ENCODE measurements at places on chromosomes 5 and 9. TPM values are rescaled to one million over a fixed set of nuclear protein-coding genes. Genes with fewer than 3 reads are reported as not detected.

GRCh38 chr5:103842936-103843335, 280.3 kb upstream of the NUDT12 start:
- H3K36me3 ChIP-seq = no peaks in the 10 kb centered on the region
- no peak overlapping the region for H3K27ac ChIP-seq
- no peak overlapping the region for H3K4me3 ChIP-seq
- DNase-seq = no peak
- H3K4me1 ChIP-seq = no peaks in the 10 kb centered on the region

DNA sequence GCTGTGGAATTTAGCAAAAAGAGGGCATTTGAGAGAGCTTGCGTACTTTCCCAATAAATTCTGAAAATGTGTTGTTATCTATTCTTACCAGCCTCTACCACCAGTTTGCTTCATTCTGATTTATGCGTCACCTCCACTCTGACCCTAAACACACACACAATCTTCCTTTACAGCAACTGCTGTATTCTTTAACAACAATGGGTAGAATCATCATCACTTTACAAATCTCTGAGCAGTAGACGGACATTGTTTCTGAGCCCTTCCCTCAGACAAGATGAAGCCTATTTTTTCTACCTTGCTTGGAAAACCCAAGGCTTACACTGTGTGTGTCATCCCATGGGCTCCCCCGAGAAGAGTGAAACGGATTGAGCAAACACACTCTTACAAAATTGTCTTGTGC, 83.1 kb upstream of the RASA1 start:
- H3K4me1 ChIP-seq = peaks cover 3% of the 10 kb centered on the region
- no peak overlapping the region for H3K27ac ChIP-seq
- no peak for DNase-seq

DNA sequence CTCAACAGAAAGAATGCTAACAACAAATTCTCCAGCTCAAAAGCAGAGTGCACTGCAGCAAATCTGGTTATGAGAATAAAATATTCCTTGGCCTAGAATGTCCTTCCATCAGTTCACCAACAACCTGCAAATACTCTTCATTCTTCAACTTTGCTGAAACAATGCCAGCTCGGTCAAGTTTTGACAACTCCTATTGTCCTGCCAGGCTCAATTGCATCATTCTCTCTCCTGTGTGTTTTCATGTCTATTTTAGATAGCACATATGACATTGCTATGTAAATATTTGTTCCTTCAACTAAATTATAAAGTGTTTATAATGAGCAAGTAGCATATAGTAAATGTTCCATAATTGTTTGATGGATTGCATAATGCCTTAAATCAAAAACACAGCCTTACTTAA, 463.8 kb downstream of the TLE1 start:
- H3K27me3 ChIP-seq = no peaks in the 10 kb centered on the region
- no peak overlapping the region for H3K4me3 ChIP-seq
- no peak overlapping the region for H3K27ac ChIP-seq
- no peaks in the 10 kb centered on the region for H3K4me1 ChIP-seq
- H3K36me3 ChIP-seq = no peaks in the 10 kb centered on the region
- no peak for DNase-seq

DNA sequence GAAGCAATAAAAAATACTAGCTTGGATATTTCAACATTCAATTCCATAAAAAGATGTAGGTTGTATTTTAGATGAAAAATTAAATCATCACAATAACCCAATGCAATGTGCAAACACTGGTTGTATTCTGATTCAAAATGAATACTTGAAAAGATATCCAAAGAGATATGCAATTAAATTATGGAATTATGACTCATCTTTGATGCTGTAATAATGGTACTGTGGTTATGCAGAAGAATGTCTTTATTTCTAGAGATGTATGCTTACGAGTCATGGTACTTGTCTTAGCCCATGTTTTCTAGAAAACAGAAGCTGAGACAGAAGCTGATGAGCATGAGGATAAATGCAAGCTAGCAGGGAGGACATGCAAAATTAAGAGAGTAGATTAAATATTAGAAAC, 1941.4 kb upstream of the NUDT12 start:
- H3K36me3 ChIP-seq = no peaks in the 10 kb centered on the region
- no peak overlapping the region for H3K27ac ChIP-seq
- DNase-seq = no peak
- H3K27me3 ChIP-seq = no peaks in the 10 kb centered on the region
- H3K4me3 ChIP-seq = no peak overlapping the region

DNA sequence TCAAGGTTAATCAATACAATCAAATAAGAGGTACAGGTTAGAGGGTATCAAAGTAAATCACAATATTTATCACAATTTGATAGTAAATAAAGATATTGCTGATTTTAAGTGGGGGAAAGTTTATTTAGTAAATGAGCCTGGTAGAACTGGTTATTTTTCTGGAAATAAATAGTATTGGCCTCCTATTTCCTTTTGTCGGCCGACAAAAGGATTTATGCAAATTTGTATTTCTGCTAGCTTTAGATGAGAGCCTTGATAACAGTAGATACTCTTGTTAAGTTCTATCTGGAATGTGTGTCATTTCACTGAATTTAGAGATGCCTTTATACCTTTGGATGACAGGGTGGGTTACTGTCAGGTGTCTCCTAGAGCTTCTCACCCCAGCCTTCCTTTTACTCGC, 17.8 kb upstream of the SPATA31E1 start:
- no peaks in the 10 kb centered on the region for H3K36me3 ChIP-seq
- H3K27ac ChIP-seq = no peak overlapping the region
- H3K4me3 ChIP-seq = no peak overlapping the region
- H3K4me1 ChIP-seq = no peaks in the 10 kb centered on the region

DNA sequence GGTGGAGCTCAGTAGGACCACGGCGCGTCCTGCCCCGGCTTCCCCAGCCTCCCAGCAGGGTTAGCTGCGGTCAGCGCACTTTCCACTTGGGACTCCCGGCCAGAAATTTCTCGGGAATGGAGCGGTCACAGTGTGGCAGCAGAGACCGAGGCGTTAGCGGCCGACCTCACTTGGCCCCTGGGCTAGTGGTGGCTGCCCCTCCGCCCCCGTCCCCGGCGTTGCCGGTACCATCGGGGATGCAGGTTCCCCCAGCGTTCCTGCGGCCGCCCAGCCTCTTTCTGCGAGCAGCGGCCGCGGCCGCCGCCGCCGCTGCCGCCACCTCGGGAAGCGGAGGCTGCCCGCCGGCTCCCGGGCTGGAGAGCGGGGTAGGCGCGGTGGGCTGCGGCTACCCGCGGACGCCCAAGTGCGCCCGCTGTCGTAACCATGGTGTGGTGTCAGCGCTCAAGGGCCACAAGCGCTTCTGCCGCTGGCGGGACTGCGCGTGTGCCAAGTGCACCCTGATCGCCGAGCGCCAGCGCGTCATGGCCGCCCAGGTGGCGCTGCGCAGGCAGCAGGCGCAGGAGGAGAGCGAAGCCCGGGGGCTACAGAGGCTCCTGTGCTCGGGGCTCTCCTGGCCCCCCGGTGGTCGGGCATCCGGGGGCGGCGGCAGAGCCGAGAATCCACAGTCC, 460 bp downstream of the DMRTA1 start:
- peak; percentile 54 for DNase-seq
- peak overlapping the region; percentile 61 for H3K4me3 ChIP-seq
- peak overlapping the region; percentile 60 for H3K27ac ChIP-seq
- H3K4me1 ChIP-seq = peaks cover 3% of the 10 kb centered on the region
- peaks cover 13% of the 10 kb centered on the region for H3K27me3 ChIP-seq

GRCh38 chr9:109182940-109183798, 16.1 kb upstream of the FRRS1L start:
- no peak overlapping the region for H3K4me3 ChIP-seq
- no peak for DNase-seq
- H3K4me1 ChIP-seq = no peaks in the 10 kb centered on the region
- peaks cover 4% of the 10 kb centered on the region for H3K27me3 ChIP-seq

DNA sequence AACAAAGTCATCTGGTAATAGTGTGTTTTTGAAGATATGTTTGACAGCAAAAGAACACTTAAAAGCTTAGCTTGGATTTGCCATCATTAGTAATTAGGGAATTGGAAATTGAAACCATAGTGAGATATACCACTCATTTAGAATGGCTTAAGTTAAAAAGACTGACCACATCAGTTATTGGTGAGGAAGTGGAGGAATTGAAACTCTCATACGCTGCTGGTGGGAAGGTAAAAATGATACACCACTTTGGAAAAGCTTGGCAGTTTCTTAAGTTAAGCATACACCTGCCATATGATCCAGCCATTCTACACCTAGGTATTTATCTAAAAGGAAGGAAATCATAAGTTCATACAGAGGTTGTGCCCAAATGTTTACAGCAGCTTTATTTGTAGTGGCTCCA, 213.2 kb downstream of the TRIO start:
- peaks cover 2% of the 10 kb centered on the region for H3K4me1 ChIP-seq
- DNase-seq = no peak
- H3K27ac ChIP-seq = no peak overlapping the region
- peaks cover 42% of the 10 kb centered on the region for H3K36me3 ChIP-seq

TIGD6 gene
- 3.5 TPM for total RNA-seq

PCDHGB6 gene
- total RNA-seq = 3.0 TPM

SLC25A2 gene
- 0.22 TPM for total RNA-seq

LHX3 gene
- not detected for total RNA-seq

ZNF354C gene
- total RNA-seq = 11.0 TPM

SAP30L gene
- 24.7 TPM for total RNA-seq

PPP1R26 gene
- 10.2 TPM for total RNA-seq

TLR4 gene
- 13.3 TPM for total RNA-seq

Measured in muscle of leg (tissue), 16 donors.